T-helper 9 cell (primary cell): ENCODE measurements at places on chromosomes 11 and 22.

GRCh38 chr11:3178349-3178748 is 13.2 kb upstream of the OSBPL5 start:
- no peak for DNase-seq

DNA sequence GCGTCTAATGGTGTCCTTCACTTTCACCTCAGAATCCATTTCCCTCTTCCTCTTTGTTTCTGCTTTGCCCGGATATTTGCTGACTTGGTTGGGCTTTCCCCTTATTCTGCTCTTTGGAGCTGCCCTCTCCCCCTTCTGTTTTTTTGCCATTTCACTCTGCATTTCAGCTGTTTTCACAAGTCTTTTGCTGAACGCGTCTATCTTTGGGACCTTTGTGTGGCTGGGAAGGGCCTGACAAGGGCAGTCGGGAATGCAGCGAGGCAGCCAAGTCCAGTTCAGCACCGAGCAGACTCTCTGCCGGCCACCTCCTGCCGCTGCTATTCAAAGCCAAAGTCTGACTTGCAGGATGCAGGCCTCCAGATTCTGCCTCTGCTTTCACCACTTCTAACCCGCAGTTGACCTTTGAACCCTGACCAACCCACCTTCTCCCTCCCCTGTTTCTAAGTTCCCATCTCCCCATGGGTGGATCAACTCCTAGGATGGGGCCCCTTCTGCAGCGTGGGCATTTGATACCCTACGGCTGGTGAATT is 38.2 kb downstream of the FEZ1 start:
- DNase-seq, result no peak

DNA sequence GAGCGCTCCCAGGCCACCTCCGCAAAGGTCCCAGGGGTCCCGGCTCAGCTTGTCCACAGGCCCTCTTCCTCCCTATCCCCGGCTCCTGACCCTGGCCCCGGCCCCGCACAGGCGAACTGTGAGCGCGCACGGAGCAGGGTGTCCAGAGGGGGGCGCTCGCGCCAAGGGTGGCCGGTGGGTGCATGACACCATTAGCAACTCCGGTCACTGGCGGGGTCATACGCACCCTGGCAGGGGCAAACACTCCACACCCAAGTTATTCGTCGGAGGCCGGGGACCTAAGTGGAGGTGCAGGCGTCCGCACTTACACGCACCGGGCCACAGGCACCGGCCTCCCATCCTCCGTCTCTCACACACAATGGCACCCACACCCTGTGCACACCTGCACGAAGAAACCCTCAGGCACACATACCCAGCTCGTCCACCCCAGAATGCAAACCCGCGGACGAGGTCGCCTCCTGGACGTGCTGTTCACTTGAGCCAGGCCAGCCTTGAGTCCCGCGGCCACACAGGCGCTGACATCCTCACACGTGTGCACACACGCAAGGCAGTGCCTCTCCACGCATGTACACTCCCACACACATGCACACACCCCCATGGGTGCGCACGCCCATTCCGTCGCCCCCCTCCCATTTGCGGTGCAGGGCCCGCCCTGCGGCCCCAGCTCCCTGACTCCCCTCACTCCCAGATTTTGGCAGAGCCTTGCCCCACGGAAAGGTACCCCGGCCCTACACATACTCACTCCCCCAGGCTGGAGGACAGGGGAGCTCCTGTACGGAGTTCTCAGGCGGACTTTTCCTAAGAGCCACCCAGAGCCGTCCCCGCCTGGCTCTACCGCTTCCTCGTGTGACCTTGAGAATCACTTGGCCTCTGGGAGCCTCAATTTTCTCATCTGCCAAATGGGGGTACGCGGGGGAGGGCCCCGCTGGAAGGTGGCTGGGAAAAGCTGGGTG is at the start of gene RASGRP2:
Gene RASGRP2 (minus strand): TSS at position 552 of the 953 bp plus-strand sequence. CDS start 1,276 bp downstream, outside the sequence.
- DNase-seq, result peak; percentile 90

- DNase-seq, result no peak
Observed at GRCh38 chr11:95715777-95716241, 73.8 kb downstream of the FAM76B start.

GRCh38 chr11:113189909-113190667 is 124.3 kb upstream of the TTC12 start:
- no peak for DNase-seq

DNA sequence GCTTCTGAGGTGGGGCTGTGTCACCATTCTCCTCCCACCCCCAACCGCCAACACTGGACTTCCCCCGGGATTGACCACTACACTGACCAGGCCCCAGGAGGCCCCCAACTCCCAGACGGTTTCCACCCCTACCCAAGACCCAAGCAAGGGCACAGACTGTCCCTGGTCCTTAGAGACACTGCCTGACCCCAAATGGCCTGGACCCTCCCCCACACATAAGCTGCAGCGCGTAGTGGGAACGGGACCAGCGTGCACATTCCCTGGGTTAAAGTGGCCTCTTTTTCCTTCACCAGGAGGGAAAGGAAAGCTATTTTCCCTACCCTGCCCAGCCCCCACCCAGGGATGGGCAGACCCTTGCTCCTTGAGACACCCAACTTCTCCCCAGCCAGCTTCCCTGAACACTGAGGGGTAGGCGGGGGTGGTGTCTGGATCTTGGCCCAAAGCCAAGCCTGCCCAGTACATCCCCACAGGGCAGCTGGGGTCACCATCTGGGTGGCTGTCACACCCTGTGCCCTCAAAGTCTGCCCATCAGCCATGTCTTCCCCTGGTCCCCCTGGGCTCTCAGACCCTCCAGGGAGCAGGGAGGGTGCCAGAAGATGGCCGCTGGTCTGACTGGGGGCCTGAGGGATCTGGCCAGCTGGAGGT is 1.6 kb upstream of the MAPK12 start:
- no peak for DNase-seq

GRCh38 chr22:20509344-20510047 is 2.1 kb downstream of the MED15 start:
- peak; percentile 28 for DNase-seq

DNA sequence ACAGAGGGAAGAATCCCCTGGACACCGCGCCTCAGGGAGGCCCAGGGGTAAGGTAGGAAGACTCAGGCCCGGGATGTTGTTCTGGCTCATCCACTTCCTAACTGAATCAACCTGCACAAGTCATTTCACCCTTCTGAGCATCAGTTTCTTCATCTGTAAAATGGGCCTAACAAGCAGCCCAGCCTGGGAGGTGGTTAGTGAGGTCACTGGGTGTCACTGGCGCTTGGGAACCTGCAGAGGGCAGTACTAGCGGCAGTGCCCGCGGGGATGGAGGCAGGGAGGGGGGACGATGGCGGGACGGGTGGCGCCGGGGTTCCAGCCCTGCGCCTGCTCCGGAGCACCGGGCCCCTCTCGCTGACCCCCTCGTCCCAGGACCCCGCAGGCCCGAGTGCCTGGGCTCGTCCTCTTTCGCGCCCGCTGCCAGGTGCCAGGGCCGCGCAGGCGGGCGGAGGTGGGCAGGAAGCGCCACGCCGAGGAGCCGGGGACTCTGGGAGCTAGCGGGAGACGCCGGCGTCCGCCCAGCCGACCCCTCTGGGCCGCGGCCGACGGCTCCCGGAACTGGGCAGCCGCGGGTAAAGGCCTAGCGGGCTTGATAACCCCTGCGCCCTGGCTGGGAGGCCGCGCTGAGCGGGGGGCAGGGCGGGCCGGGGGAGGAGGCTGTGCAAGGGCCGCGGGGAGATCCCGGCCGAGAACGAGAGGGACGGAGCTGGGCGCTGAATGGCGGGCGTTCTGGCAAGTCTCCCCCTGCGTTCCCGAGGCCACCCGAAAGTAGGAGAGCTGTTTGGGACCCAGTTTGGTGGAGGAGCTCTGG is at the start of gene NLRX1:
Gene NLRX1 (plus strand): TSS at position 255 of the 811 bp plus-strand sequence. CDS start 2,679 bp downstream, outside the sequence.
- peak; percentile 70 for DNase-seq

DNA sequence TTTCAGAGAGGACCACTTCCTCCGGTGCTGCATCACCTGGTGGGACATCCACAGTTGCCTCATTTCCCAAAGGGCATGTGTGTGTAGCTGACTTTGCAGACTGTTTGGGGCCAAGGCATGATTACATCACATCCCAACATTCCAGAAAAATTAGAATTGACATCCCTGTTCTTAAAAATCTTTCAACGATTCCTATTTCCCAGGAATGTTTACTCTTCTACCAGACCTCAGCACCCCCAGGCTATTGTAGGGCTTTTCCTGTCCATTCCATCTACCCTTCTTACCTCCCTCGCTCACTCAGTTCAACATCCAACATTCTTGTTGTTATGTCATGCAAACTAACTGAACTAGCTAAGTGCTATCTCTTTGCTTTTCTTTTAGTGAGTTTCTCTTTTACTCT is 37.3 kb downstream of the PIWIL4 start:
- DNase-seq, result no peak

DNA sequence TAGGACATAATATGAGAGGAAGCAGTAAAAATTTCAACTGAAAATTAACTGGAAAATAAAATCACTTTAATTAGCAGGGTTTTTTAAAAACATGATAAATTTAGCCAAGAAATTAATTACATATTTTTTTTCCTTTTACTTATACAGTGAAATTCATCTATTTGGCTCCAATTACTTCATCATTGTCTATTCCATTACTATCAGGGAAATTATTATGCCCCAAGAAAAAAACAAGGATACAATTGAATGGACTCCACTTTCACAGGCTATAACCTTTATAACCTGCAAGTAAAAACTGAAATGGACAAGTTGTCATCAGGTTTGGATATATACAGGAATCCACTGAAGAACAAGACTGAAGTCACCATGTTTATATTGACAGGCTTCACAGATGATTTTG is at the start of gene OR5T3:
Gene OR5T3 (plus strand): TSS at position 301 of the 400 bp plus-strand sequence. CDS start 0 bp downstream, at position 301.
- DNase-seq, result no peak

GRCh38 chr11:118914178-118914918 is 11.4 kb downstream of the BCL9L start:
- DNase-seq, result peak; percentile 75

GRCh38 chr11:61516191-61516590 is 7.6 kb downstream of the LRRC10B start:
- DNase-seq, result no peak

DNA sequence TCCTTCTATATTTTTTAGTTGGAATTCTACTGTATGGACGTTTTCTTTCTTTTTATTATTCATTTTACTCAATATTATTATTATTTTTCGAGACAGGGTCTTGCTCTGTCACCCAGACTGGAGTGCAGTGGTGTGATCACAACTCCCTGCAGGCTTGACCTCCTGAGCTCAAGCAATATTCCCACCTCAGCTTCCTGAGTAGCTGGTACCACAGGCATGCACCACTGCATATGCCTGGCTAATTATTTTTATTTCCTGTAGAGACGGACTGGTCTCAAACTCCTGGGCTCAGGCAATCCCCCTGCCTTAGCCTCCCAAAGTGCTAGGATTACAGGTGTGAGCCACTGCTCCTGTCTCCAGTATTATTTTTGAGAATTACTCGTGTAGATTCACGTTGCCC is 34.0 kb upstream of the CCDC134 start:
- DNase-seq, result no peak

DNA sequence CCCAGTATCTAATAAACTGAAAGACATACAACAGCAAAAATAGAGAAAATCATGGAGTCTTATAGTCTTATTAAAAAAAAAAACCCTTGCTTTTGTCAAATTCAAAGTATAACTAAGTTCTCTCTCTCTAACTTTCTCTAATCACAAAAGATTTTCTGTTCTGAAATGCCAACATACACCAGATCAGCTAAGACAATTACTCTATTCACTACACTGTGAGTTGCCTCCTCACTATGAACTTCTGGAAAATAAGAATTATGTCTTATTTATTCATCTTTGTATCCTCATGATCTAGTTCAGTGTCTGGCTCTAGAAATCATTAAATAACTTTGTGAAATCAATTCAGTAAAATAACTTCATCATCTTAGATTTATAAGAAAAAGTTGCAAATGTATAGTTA is 12.7 kb downstream of the FAM76B start:
- no peak for DNase-seq

GRCh38 chr11:18471995-18472394 is 16.3 kb downstream of the LDHAL6A start:
- no peak for DNase-seq

DNA sequence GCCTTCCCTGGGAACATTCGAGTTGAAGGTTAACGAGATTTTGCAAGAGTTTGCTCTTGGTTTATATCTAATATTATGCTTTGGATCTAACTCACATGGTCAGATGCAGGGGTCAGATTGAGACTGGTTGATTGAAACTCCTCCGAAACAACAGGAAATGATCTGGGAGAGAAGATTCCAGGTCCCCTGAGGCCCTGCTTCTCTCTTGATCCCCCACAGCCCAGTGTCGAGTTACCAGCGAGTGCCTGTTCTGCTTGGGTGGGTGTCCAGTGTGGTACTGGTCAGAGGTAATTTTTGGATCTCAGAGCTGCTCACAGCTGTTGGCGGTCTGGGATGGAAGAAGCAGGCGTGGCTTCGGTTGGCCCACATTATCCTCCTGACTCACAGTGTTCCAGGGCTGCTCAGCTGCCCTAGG is 9.2 kb downstream of the FBLN1 start:
- DNase-seq, result no peak

GRCh38 chr22:41565403-41566054 is 4.7 kb downstream of the CSDC2 start:
- DNase-seq, result no peak

DNA sequence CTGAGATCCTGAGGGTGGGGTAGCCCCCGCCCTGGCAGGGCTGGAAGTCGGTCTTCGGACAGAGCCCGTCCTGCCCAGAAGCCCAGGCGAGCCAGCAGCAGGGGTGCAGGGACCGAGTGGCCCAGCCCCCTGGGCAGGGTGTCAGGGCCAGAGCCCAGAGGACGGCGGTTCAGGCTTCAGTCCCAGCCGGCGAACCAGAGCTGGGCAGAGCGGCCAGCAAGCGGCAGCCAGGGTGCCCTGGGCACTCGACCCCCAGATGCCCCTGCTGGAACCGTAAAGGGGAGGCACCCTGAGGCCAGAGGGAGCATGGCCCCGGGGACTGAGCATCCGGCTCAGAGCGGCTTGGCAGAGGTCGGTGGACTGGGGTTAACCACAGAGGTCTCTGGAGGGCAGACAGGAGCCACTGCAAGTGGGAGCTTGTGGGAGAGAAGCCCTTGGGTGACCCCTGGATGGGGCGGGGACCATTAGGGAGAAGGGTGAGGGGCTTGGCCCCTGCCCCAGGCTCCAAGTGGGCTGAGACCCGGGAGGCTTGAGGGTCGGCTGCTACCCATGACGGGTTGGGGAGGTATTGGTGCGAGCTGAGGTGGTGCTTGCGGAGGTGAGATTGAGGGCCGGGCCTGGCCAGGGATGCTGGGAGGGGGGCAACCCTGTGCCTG is 15.9 kb downstream of the LSP1 start:
- no peak for DNase-seq

GRCh38 chr11:1051356-1052132 is 15.0 kb upstream of the MUC6 start:
- no peak for DNase-seq
